Stimulated activated CD8-positive, alpha-beta memory T cell treated with anti-CD3 and anti-CD28 coated beads, Interleukin-4, amount 100 ng/mL, for 1 hour (primary cell): ENCODE measurements at places on chromosomes 1 and 21.

DNA sequence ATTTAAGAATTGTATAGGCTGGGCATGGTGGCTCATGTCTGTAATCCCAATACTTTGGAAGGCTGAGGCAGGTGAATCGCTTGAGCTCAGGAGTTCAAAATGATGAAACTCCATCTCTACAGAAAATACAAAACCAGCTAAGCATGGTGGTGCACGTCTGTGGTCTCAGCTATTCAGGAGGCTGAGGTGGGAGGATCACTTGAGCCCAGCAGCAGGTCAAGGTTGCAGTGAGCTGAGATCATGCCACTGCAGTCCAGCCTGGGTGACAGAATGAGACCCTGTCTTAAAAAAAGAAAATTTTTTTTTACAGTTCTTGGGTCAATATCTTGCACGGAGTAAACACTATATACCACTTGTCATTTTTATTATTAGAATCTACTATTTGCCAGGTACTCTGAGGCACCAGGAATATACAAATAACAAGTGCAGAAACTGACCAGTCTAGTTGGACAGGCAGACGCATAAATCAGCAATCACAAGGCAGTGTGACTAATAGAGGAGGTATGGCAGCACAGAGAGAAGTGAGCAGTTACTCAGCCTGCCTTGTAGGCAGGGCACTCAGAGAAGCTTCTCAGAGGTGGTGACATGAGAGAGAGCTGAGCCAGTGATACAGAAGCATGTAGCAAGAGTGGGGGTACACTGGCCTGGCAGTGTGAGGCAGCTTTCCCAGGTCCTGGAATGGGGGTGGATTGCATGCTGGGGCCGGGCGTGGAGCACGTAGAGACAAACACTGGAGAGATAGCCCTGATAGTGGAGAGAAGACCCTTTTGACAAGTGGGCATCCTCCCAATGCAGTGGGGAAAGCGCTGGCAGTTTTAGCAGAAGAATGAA, 8.0 kb downstream of the PHLDA3 start:
- no peak for DNase-seq

- no peak for DNase-seq
Observed at GRCh38 chr21:45584786-45585185, 42.5 kb upstream of the SLC19A1 start.

GRCh38 chr1:244383278-244383884, 68.3 kb downstream of the ADSS2 start:
- no peak for DNase-seq

DNA sequence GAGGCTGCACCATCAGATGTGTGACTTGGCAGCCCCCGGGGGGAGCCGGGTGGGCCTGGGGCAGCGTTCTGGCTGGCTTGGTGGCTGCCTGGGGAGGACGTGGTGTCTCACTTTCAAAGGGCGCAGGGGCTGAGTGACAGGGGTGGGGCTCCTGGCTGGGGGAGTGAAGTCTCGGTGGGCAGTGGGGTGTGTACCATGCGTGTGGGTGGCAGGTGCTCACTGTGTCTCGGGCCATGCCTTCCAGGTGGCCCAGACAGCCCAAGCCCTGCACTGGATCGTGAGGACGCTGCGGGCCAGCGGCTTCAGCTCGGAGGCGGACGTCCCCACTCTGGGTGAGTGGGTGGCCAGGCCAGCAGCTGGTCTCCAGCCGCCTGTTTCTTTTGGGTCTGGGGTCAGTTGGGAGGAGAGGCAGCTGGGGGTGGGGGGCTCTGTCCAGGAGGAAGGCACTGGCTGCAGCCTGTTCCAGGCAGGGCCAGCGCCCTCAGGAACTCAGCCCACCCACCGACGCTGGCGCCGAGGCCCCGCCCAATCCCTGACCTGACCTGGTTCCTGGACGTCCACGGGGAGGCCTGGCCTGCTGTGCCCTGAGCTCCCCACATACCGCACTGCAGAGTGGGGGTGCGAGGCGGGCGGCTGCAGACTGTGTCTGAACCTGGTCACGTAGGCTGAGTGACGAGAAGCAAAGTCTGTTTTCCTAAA, 30.6 kb upstream of the LRRC3 start:
- no peak for DNase-seq

DNA sequence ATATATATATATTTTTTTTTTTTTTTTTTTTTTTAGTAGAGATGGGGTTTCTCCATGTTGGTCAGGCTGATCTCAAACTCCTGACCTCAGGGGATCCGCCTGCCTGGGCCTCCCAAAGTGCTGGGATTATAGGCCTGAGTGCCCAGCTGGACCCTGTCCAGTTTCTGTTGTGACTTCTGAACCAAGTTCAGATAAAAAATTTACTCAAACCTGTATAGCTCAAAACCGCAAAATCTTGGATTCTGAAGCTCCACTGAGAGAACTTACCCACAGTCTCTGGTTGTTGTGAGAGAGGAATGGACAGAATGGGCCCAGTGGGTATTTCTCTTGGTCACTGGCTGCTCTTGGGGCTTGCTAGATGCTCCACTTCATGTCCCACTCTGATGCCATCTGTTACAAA, 76.4 kb downstream of the HS2ST1 start:
- no peak for DNase-seq

GRCh38 chr1:227786673-227787512, 28.6 kb upstream of the PRSS38 start:
- DNase-seq: no peak

GRCh38 chr21:45852886-45853400, 128.6 kb upstream of the COL6A1 start:
- no peak for DNase-seq

GRCh38 chr1:162564762-162565218, 3.3 kb downstream of the UAP1 start:
- DNase-seq: no peak

GRCh38 chr1:6774381-6774780, 10.9 kb upstream of the CAMTA1 start:
- no peak for DNase-seq

GRCh38 chr1:216914974-216915373, 191.7 kb upstream of the ESRRG start:
- DNase-seq: no peak

DNA sequence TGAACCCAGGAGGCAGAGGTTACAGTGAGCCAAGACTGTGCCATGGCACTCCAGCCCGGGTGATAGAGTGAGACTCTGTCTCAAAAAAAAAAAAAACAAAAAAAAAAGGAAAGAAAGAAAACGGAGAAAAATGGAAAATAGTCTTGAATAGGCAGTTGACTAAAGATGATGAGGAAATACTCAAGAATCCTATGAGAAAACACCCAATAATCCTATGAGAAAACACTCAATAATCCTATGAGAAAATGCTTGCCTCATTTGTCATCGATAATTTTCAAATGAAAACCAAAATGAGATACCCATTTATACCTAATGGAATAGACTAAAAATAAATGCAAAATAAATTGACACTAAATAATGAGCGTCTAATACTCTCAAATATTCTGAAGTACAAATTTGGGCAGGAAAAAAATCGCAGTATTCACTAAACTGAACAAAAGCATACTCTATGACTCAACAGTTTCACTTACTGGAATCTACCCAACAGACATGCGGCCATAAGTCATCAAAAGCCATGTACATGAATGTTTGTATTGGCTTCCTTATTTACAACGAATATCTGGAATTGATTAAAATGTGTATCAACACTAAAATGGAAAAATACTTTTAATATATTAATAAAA, 733.9 kb upstream of the CHRM3 start:
- no peak for DNase-seq

DNA sequence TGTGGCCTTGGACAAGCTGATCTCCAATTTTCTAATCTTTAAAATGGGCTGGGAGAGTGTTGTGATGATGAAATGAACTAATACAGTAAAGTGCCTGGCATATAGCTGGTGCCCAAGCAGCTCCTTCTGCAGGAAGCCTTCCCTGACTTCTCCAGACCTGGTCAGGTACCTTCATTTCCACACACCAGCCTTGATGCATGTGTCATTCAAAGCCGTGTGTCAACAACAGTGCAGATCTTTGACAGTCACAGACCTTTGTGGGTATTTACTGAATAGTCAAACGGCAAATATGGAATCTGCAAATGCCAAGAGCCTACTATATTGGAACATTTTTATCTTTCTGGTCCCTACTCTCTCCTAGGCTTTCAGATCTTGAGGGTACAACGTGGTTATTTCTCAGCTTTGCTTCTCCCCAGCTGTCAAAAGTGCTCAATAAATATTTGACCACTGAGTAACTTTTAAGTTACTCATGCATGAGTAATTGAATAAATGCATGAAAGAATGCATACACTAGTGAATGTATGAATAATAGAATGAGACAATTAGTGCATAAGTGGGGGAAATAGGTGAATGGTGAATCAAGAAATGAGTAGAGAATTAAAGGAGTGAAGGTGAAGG, 75.4 kb downstream of the MDM4 start:
- no peak for DNase-seq

GRCh38 chr1:93666613-93667384, 14.8 kb downstream of the BCAR3 start:
- no peak for DNase-seq

DNA sequence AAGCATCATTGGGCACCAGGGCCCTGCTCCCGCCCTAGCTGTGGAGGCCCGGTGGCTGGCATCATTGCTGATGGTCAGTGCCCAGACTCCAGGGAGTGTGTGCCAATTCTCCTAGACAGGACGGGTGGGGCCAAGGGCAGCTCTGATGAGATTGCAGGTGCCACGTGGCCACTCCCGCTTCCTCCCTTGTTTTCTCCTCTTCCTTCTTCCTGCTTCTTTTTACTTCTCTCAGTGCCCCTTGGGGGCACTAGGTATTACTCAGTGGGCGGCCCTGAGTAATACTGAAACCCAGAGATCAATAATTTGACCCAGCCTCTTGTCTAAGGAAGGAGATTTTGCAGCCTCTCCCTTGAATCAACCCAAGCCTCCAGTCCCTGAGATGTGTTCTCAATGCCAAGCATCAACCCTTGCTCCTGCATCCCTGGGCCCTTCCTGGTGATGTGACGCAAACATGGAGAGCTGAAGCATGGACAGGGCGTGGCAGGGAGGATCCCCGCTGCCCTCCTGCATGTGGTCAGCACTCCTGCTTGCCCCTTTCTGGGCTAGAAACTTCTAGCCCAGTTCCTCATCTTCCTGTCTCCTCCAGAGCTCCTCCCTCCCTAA, 32.4 kb downstream of the CDK18 start:
- no peak for DNase-seq

DNA sequence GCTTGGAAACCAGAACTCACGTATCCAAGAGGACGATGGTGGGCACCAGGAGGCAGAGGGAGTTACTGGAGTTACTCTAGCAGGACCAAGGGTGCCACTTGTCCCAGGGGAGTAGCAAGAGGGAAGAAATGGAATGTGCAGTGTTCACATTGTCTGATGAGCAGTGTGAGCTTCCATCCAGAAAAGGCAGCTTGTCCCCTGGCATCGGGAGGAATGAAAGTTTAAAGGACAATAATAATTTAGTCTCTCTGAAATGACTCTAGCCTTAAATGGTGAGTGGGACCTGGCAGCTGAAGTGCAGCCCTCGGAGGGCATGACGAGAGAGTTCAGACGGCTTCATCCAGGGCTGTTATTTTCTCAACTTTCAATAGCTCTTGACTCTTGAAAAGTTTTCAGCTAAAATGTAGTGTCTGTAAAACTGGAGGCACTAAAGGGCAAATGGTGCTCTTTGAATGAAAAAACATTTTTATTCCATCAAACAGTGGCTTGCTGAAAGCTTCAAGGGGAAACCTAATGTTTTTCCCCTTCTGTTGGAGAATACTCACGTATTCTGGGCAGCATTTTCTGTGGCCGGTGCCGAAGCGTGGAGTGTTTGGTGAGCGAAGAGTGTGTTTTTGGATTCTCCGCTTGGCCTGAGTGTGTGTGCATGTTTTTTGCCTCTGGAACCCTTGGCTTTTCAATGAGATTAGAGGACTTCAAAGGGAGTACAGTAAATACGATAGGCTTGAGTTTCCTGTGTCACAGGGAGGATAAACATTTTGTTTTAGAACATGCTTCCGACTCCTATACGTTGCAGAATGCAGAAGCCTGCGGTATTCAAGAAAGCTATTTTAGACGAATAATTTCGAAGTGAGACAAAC, 157.3 kb downstream of the GALNT2 start:
- DNase-seq: no peak

- no peak for DNase-seq
Observed at GRCh38 chr21:26845066-26845758, at the start of gene ADAMTS1. Gene ADAMTS1 (minus strand): TSS chr21:26845409. CDS start chr21:26844954, 455 bp downstream.

- no peak for DNase-seq
Observed at GRCh38 chr1:208731981-208732821, 488.0 kb upstream of the PLXNA2 start.

GRCh38 chr1:165543532-165544438, at the start of gene LRRC52:
Gene LRRC52 (plus strand): TSS chr1:165544000. CDS start chr1:165544297, 297 bp downstream.
- DNase-seq: no peak

- no peak for DNase-seq
Observed at GRCh38 chr1:198599749-198600148, 39.1 kb upstream of the PTPRC start.

GRCh38 chr1:6465461-6466005, 440 bp downstream of the TNFRSF25 start:
- no peak for DNase-seq

DNA sequence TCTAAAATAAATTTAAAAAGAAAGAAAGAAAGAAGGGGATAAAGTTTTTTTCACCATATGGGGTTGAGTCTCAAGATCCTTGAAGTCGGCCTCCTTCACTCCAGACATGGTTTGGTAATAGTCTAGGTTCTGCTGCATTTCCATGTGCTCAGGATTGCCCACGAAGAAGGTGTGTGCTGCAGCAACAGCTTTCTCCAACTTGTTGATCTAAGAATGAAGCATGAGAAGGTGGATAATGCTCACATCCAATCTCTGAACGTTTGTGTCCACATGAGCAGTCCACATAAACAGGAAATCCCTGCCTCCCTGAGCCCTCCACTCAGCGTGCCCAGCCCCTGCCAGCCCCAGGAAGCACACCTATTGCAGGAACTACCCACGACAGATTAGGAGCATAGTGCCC, 4.6 kb downstream of the P3H1 start:
- no peak for DNase-seq

GRCh38 chr21:36171741-36172331, 15.2 kb downstream of the DOP1B start:
- DNase-seq: no peak

- DNase-seq: no peak
Observed at GRCh38 chr1:177119311-177119710, 45.2 kb downstream of the ASTN1 start.

DNA sequence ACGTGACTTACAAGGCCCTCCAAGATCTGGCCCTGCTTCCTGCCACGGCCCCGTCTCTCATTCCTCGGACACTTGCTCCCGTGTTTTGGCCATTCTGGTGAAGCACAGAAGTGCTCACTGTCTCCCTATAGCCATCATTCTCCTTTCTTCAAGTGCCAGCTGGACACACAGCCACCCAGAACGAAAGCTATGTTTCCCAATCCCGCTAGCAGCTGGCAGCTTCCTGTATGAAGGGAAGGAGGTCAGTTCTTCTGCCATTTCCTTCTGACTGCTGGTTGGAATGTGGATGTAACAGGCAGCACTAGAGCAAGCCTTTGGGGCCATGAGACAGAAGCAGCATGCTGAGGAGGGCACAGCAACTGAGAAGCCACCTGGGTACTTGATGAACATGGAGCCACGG, 82.8 kb downstream of the TGFBR3 start:
- no peak for DNase-seq

- no peak for DNase-seq
Observed at GRCh38 chr1:17798799-17799382, 43.8 kb downstream of the ACTL8 start.

- DNase-seq: no peak
Observed at GRCh38 chr1:176315519-176316220, 108.6 kb upstream of the COP1 start.
